ENCODE measurements at places on chromosomes 13 and 19.

GRCh38 chr13:27086599-27087265 lies 84.9 kb downstream of the USP12 start:
- DNase-seq: no peak
- peaks cover 6% of the 10 kb centered on the region for H3K36me3 ChIP-seq
- no peaks in the 10 kb centered on the region for H3K4me1 ChIP-seq
- H3K27ac ChIP-seq: no peak overlapping the region
- H3K4me3 ChIP-seq: no peak overlapping the region

- H3K27me3 ChIP-seq: no peaks in the 10 kb centered on the region
- H3K4me1 ChIP-seq: no peaks in the 10 kb centered on the region
- H3K27ac ChIP-seq: peak overlapping the region; percentile 13
- no peak overlapping the region for H3K4me3 ChIP-seq
These were observed 52.0 kb upstream of the C13orf46 start for GRCh38 chr13:114025714-114026431.

- H3K27me3 ChIP-seq: no peaks in the 10 kb centered on the region
- no peak overlapping the region for H3K4me3 ChIP-seq
- DNase-seq: no peak
- no peak overlapping the region for H3K27ac ChIP-seq
These were observed 475.8 kb upstream of the PCDH20 start for GRCh38 chr13:61891401-61891800.

DNA sequence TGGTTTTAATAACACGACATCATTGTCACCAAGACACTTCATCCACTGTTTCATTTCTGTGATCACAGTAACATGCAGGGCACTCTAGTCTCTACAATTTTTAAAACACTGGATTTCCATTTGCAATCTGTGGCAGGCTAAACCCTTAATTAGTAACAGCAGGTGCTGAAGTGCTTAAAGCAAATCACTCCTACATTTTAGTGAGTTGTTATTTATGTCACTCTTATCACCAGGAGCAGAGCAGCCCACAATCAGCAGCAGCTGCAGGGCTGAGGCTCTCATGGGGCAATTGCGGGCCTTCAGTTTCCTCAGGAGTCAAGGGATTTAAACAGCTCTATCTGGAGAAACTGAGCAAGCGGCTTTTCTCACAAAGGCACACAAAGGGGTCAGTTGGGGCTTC lies 1.6 kb downstream of the SOHLH2 start:
- H3K36me3 ChIP-seq: no peaks in the 10 kb centered on the region
- no peak overlapping the region for H3K4me3 ChIP-seq
- no peaks in the 10 kb centered on the region for H3K27me3 ChIP-seq
- no peaks in the 10 kb centered on the region for H3K4me1 ChIP-seq
- DNase-seq: no peak

- DNase-seq: no peak
- no peaks in the 10 kb centered on the region for H3K27me3 ChIP-seq
- H3K36me3 ChIP-seq: no peaks in the 10 kb centered on the region
- H3K4me1 ChIP-seq: peaks cover 21% of the 10 kb centered on the region
- H3K4me3 ChIP-seq: no peak overlapping the region
These were observed 15.9 kb downstream of the PRR36 start for GRCh38 chr19:7858109-7858770.

GRCh38 chr13:41284512-41285288 lies 21.3 kb upstream of the MTRF1 start:
- H3K36me3 ChIP-seq: no peaks in the 10 kb centered on the region
- H3K27me3 ChIP-seq: no peaks in the 10 kb centered on the region
- no peak for DNase-seq
- no peaks in the 10 kb centered on the region for H3K4me1 ChIP-seq

- no peaks in the 10 kb centered on the region for H3K4me1 ChIP-seq
- DNase-seq: no peak
- H3K36me3 ChIP-seq: no peaks in the 10 kb centered on the region
These were observed 28.8 kb downstream of the TSSK6 start for GRCh38 chr19:19486343-19487076.

GRCh38 chr13:114157869-114158495 lies 21.1 kb upstream of the CFAP97D2 start:
- H3K4me1 ChIP-seq: no peaks in the 10 kb centered on the region
- no peak overlapping the region for H3K4me3 ChIP-seq
- no peaks in the 10 kb centered on the region for H3K36me3 ChIP-seq
- H3K27me3 ChIP-seq: no peaks in the 10 kb centered on the region
- no peak overlapping the region for H3K27ac ChIP-seq
- no peak for DNase-seq

- no peaks in the 10 kb centered on the region for H3K36me3 ChIP-seq
- no peaks in the 10 kb centered on the region for H3K4me1 ChIP-seq
- no peak overlapping the region for H3K4me3 ChIP-seq
- H3K27ac ChIP-seq: no peak overlapping the region
- H3K27me3 ChIP-seq: no peaks in the 10 kb centered on the region
- DNase-seq: no peak
These were observed 136.3 kb downstream of the KLF5 start for GRCh38 chr13:73195091-73195490.

DNA sequence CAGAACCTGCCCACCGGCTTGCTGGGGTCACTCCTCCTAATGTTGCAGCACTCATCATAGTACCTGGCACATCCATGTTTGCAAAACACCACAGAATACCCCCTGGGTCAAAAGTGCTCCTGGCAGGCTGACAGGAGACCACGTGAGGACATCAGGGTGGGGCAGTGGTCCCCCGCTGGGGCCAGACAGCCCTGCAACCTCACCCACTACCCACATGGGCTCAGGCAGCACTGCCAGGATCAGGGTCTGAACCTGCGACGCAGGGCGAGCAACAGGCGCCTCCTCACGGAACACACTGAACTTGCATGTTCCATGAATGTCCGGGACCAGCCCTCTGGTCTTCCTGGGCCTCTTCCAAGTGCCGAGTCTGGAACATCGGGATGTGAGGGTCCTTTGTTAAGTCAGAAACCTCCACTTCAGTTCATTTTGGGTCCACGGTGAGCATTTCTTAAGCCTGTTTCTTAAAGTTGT lies 1.4 kb upstream of the SLC7A9 start:
- H3K27me3 ChIP-seq: no peaks in the 10 kb centered on the region
- H3K4me3 ChIP-seq: no peak overlapping the region
- no peaks in the 10 kb centered on the region for H3K4me1 ChIP-seq
- H3K36me3 ChIP-seq: no peaks in the 10 kb centered on the region
